ENCODE measurements at places on chromosomes 1 and 21.

DNA sequence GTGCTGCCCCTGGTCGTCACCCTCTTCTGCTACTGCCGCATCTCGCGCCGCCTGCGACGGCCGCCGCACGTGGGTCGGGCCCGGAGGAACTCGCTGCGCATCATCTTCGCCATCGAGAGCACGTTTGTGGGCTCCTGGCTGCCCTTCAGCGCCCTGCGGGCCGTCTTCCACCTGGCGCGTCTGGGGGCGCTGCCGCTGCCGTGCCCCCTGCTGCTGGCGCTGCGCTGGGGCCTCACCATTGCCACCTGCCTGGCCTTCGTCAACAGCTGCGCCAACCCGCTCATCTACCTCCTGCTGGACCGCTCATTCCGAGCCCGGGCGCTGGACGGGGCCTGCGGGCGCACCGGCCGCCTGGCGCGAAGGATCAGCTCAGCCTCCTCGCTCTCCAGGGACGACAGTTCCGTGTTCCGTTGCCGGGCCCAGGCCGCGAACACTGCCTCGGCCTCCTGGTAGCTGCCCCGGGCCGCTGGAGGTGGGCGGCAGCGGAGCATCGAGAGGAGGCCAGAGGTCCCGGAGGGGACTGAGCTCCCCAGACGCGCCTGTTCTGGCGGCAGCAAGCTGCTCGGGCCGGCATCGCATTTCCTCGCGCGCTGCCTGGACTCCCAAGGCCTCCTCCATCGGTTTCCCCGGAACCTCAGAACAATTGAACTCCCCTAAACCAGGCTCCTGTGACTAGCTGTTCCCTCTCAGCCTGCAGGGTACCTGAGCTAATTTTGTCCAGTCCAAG is 1.1 kb downstream of the GPR25 start:
- no peak for DNase-seq

- no peak for DNase-seq
These were observed 23.1 kb downstream of the MPZL1 start for GRCh38 chr1:167744901-167745300.

DNA sequence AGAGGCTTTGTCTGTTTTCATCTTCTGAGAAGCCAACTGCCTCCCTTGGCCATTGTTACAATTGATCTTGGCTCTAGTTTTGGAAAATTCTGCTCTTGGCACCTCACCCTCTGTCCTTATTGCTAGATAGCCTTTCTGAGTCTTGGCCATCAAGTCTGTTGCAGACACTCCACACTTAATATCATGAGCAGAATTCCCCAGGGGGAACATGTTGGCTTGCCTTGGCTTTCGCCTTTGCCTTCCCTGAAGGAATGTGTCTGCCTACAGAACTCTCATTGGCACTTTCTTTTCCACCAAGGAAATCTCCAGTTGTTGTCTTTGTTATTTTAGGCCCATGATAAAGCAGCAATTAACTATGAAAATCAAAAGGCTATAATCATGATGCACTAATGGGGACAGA is 42.7 kb upstream of the LDLRAP1 start:
- DNase-seq = no peak

GRCh38 chr1:244844155-244845121 is 9.0 kb downstream of the COX20 start:
- no peak for DNase-seq

GRCh38 chr21:22115746-22116145 is 1117.5 kb downstream of the NCAM2 start:
- no peak for DNase-seq

GRCh38 chr1:196381544-196381943 is 226.7 kb downstream of the KCNT2 start:
- no peak for DNase-seq

- DNase-seq = no peak
These were observed 18.8 kb upstream of the PKP1 start for GRCh38 chr1:201264554-201264953.

DNA sequence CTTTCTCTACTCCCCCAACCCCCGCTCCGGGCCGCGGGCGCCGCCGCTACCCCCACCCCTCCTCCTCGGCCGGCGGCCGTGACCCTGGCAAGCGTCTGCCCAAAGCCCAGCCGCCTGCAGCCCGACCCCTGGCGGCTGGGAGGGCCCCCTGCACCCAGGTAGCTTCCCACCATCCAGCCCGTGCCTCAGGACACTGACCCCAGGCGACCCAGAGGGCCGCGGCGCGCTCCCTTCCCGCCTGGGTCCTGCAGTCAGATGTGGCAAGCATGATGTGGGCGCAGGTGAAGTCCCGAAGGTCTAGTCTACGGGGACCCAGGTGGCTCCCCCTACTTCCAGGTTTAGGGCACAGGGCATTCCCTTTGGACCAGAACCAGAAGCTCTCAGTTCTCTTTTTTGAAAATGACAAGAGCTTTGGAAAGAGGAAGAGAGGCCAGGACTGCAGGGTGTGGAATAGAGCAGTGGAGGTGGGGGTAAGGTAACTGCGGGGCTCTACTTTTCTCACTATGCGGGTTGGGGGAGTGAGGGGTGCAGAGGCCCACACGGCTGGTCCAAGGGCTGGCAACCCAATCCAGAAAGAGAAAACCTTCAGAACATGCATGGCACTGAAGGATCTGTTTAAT is at the start of gene DENND4B:
DENND4B (minus strand) TSS at position 97 of the 620 bp plus-strand sequence. CDS start 2,344 bp downstream, outside the sequence.
- DNase-seq = peak; percentile 86

GRCh38 chr1:119659628-119660027 is 11.6 kb upstream of the ZNF697 start:
- DNase-seq = no peak

DNA sequence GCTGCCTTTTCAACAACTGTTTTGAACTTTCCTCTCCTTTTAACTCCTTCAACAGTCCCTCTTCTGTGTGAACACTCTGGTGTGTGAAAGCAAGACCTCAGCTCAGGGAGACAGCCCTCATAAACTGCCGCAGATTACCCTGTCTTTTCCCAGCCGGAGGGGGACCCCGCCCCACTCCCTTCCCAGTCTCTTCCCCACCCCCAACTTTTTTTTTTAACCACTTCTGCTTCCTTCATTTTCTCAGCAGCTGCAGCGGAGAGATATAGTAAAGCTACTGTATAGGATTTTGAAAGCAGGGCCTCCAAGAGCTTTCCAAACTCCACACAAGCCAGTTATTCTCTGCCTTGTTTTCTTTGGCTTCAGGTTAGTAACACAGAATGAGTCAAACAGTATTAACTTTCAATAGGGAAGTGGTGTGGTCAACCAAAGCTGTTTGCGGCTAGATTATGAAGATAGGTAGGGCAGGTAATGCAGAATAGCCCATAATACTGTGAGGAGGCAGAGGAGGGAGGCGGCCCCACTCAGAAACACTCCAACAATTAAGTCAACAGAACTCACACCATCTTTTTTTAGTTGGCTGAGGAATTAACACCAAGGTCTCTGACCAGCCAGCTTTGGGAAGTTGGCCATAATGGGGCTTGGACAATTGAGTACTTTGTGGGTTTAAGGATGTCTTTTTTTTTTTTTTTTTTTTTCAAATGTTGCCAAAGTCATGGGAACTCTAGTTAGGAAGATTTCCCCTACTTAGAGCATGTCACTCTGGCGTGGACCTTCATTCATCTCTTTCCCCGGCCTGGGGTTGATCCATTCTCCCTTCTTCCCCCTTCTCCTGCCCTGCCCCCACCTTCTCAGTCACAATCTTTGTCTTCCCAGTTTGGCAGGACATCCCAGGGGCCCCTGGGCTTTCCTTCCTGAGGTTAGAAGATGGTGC is 177.0 kb downstream of the CLIC6 start:
- no peak for DNase-seq

GRCh38 chr1:118617916-118618315 is 370.2 kb downstream of the TBX15 start:
- DNase-seq = no peak

DNA sequence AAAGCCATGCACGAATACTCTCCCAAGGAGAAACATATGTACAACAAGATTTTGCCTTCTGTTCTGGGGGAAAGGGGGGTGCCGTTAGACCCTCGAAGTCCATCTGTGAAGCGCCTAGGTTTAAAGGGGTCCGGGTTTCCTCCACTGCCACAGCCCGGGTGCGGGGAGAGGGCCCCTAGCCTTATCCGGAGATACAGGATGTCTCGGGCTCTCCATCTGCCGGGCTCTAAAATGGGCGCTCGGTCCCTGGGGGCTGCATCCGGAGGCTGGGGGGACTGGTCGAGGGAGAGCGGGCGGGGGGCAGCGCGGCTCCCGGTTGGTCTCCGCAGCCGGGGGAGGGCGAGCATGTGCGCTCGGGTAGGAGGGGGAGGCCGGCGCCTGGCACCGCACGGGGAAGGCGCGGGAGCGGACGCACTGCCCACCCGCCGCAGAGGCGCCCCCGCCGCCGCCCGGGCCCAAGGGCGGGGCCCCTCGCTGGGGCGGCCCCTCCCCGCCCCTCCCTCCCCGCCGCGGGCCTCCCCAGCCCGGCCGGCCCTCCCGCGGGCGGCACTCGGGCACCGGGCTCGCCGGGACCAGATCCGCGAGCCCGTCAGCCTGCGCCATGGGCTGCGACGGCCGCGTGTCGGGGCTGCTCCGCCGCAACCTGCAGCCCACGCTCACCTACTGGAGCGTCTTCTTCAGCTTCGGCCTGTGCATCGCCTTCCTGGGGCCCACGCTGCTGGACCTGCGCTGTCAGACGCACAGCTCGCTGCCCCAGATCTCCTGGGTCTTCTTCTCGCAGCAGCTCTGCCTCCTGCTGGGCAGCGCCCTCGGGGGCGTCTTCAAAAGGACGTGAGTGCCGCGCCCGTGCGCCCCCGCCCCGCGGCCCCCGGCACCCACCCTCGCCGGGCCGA is 63.1 kb downstream of the ELK4 start:
- no peak for DNase-seq

DNA sequence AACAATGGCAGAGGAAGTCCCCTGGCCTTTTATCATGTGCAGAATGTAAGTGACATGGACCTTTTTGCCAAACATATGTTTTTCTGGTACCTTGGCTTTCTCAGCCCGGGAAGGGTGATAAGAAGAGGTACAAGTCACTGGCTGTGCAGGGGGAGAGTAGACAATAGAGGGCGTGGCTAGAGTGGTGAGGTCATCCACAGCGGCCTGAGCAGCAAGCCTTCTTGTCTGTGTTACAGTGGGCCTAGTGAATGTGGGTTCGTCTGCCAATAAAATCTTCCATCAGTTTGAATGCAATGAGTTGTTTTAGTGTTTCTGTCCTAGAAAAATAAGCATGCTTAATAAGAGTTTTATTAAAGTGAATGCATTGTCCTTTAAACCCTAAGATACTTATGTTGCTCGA is 59.0 kb upstream of the PGD start:
- DNase-seq = no peak

- no peak for DNase-seq
These were observed 60.6 kb downstream of the KCNAB2 start for GRCh38 chr1:6106321-6106731.

DNA sequence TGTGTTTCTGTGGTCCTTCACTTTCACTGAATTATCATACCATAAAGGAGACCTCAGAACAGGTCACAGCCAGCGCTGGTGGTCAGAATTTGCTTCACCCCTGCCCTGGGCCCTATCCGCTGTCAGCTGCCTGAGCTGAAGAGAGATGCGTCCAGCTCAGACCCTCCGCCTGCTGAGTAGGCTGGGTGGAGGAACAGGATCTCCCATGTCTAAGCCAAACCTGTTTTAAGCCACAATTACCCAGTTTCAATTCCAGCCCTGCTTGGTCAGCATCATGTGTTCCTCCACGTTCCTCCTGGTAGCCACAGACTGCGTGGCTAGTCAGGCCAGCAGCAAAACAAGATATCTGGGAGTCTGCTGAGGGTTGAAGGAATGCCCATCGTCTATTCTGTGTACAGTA is 13.5 kb upstream of the BGLAP start:
- peak; percentile 23 for DNase-seq

GRCh38 chr21:25857308-25858074 is 122.7 kb downstream of the GABPA start:
- DNase-seq = no peak

DNA sequence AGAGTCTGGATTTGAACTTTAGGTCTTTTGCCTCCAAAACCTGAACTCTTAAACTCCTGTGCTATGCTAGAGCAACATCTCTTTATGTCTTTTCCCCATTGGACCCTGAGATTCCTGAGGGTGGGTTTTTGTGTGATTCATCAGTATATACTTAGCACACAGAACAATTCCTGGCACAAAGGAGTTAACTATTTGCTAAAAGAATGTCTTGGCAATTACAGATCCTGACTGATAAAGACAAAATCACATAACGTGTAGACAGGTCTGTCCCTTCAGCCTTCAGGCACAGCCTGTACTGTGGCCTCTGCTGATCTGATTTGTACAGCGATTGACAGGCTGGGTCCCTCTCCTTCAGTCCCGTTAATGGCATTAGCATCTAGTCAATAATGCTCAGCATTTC is 162.4 kb upstream of the BEND5 start:
- no peak for DNase-seq

DNA sequence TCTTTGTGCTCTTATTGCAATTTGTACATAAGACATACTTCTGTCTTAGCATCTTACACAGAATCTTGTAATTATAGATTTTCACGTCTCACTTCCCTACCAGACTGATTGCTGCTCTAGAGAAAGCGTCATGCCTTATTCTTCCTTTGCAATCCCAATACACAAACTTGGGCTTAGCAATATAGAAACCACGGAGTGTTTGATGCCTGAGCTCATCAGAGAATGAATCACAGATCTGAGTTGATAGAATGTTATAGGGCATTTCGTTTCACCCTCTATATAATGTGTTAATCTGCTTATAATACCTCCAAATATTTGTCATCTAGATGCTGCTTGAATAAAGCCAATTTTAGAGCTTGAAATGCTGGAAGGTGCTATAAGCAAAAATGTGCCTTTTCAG is 6.6 kb downstream of the FMO1 start:
- DNase-seq = no peak

DNA sequence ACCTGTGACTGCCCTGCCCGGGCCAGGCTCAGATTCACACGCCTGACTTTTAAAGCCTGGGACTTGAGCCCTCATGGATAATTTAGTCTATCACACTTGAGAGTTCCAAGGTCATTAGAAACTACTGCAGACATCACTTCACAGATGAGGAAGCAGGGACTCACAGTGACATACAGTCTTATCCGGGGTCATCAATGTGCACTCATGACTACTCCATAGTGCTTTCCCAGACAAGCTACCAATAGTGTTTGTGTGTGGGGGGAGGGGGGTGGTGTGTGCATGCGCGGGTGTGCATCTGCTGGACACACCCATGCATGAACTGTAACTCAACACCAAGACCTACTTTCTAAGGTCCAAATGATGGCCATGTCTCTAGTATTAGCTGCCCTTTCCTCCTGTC is 16.1 kb upstream of the SLC5A9 start:
- no peak for DNase-seq

- DNase-seq = no peak
These were observed 16.6 kb downstream of the NPL start for GRCh38 chr1:182806015-182806678.

- DNase-seq = no peak
These were observed 116.5 kb upstream of the BARHL2 start for GRCh38 chr1:90833466-90834110.

DNA sequence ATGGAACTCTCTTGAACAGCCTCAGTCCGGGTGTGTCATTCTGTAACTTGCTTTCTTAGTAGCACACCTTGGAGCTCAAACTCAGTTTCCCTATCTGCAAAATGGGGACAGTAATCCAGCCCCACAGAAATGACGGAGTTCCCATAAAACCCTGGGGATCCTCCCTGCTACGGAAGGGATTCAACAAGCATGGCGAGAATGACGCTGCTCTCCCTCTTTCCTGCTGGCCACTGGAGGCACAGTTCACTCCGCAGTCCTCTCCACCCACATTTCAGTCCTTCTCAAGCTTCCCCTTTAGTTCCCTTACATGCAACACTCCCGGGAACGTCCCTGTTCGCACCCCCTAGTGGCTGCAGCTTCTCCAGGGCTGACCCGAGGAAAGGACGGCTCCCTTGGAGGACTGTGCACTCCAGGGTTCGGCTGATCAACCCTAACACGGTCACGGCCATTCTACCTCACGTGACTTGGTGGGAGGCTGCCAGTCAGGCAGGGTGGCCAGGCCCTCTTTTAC is 20.6 kb downstream of the RUNX3 start:
- DNase-seq = peak; percentile 90
